ENCODE measurements at places on chromosomes 5 and 9.

GRCh38 chr9:130532426-130533080, 46.8 kb upstream of the FUBP3 start:
- DNase-seq = no peak

- DNase-seq = no peak
Observed at GRCh38 chr5:103600086-103600485, 37.5 kb upstream of the NUDT12 start.

DNA sequence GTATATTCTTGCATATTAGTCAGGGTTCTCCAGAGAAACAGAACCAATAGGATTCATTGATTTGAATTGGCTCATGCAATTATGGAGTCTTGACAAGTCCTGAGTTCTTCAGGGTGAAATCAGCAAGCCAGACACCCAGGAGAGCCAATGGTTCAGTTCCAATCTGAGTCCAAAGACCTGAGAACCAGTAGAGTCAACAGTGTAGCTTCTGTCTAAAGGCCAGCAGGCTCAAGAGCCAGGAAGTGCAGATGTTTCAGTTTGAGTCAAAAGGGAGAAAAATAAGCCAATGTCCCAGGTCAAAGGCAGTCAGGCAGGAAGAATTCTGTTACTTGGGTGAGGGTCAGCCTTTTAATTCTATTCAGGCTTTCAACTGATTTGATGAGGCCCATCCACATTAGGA, 37.8 kb upstream of the ANKRD34B start:
- no peak for DNase-seq

- DNase-seq = no peak
Observed at GRCh38 chr5:83331842-83332241, 139.7 kb upstream of the VCAN start.

DNA sequence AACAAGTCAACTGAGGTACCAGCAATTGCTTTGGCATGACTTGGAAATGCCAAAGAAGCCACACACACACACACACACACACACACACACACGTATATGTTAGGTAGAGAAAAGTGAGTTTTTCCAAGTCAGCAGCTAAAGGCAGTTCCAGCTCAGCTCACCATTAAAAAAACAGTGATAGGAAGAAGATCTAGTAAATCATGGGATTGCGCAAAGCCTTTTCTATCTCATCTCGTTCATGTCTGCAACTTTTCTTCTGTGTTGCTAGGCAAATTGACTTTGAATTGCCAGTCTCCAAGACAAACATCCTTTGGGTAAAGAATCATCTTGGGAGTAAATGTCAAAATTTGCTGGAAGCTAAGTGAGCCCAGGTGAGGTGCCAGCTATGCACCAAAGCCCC, 500.1 kb downstream of the ENC1 start:
- DNase-seq = no peak

GRCh38 chr9:92482329-92482728, at the start of gene ASPN:
Gene ASPN, minus strand, starts transcription at chr9:92482506.
- DNase-seq = no peak

- no peak for DNase-seq
Observed at GRCh38 chr9:134403292-134403681, 77.0 kb downstream of the RXRA start.

GRCh38 chr9:72633966-72634365, 112.6 kb downstream of the TMC1 start:
- DNase-seq = no peak

DNA sequence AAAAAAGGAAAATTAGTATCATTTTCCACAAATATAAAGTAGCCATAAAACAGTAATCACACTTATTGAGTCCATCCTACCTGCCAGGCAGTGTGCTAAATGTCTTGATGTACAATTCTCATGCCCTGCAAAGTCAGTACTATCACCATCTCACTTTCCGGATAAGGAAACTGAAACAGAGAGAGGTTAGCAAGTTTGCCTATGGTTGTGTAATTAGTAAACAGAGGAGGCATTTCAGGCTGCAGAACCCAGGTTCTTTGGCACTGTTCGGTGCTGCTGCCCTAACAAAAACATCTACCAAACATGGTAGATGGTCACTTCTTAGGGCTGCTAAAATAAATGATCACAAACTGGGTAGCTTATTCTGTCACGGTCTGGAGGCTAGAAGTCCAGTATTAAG, 22.6 kb downstream of the PLAC8L1 start:
- DNase-seq = no peak

GRCh38 chr9:74173284-74173683, 323.9 kb upstream of the RORB start:
- no peak for DNase-seq

GRCh38 chr9:24333629-24334028, 212.1 kb downstream of the IZUMO3 start:
- DNase-seq = no peak
